ENCODE measurements at places on chromosomes 4 and X. TPM values are rescaled to one million over a fixed set of nuclear protein-coding genes. Genes with fewer than 3 reads are reported as not detected.

Gene CSAG1
- not detected for polyA plus RNA-seq

Gene UPF3B
- 14.0 TPM for polyA plus RNA-seq

DNA sequence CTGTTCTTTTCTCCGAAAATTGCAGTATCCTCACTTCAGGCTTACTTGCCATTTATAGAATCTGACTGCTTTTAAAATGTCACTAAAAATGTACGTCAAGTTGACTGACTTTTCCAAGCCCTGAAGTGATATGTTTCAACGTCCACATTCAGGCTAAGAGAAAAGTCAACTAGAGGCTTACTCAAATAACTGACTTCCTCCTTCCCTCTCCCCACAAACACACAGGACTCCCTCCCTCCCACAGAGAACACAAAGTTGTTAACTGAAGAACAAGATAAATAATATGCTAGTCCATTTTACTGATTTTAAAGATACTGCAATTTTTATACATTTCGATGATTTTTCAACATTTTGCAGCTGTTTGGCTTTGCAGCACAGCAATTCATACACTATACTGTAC is 13.8 kb upstream of the CDKL2 start:
- no peak for DNase-seq

Gene SMAD1
- 74.9 TPM for polyA plus RNA-seq

Gene SLC2A9
- polyA plus RNA-seq: 2.8 TPM

Gene ADH7
- not detected for polyA plus RNA-seq

- DNase-seq: no peak
Observed at GRCh38 chrX:153762626-153763173, 1.3 kb upstream of the PLXNB3 start.

Gene ARSJ
- 6.9 TPM for polyA plus RNA-seq

DNA sequence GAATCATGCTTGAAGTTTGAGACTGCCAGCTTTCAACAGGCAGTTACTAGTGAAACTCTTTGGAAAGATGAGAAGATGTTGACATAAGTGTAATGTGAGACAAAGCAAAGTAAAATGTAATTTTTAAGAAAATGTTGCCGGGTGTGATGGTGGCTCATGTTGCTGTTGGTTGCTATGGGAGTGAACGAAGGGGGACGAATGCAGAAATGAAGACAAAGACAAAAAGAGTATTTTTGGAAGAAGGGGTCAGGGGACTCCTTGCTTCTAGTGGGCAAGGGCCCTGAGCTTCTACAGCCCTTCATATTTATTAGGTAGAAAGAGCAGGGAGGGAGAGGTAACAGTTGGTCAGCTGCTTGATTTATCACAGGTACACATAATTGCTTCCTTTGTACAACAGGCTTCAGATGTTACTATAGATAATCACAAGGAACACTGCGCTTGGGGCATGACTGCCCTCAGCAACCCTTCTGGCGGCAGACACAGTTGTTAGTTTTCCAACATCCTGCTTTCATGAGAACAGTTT is 11.9 kb upstream of the UGDH start:
- no peak for DNase-seq

- no peak for DNase-seq
Observed at GRCh38 chr4:54662123-54662522, 4.4 kb downstream of the KIT start.

Gene PPP4R3C
- polyA plus RNA-seq: not detected

DNA sequence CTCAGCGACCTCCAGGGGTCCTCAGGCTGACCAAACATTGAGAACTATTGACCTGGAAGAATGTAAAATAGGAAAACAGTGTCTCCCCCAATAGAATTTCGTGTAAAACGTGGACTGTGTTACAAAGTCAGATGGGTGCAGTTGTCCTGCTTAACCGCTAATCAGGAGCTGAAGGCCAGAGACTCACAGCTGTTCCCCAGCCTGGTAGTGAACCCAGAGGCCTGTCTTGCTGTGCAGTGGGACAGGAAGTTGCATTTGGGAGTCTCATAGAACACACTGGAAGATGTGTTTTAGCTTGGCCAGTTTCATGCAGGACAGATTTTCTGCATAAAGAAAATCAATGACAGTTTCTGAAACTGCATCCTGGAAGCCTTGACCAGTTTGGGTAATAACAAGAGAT is 151.5 kb downstream of the PTTG2 start:
- peak; percentile 55 for DNase-seq

Gene RASL11B
- 15.2 TPM for polyA plus RNA-seq

DNA sequence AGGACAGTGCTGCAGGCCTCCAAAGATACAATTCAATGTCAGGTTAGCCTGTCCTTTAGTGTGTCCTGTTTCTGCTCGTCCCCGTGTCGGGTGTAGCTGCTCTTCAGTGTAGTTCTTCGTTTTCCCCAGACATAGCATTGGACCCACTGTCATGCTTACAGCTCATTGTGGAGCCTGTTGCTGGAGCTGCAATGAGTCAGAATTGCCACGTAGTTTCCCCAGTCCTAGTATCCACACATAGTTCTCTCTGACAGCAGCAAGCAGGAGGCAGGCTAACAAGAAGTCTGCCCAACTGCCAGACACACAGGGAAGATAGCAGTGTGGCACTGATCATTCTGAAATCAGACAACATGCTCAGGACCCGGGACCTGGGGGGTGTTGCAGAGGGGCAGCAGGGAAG is 49.2 kb downstream of the MOSPD2 start:
- no peak for DNase-seq

GRCh38 chr4:91092398-91092980 is 965.3 kb downstream of the CCSER1 start:
- DNase-seq: no peak

DNA sequence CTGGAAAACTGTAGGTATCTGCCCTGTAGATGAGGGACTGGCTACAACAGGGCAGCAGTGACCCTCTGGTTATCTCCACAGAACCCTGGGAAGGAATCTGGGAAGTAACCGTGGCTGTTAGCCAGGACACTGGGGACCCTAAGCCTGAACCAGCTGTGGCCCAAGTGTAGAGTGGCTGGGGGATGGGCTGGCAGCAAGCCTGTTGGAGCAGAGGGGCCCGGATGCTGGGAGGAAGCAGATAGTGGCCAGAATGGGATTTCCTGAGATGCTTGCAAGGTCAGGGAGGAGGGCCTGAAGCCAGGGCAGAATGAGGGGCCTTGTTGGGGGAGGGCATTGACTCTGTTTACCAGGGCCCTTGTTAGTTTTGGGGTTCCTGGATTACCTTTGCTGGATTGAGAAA is 161.0 kb upstream of the EOLA2 start:
- no peak for DNase-seq

DNA sequence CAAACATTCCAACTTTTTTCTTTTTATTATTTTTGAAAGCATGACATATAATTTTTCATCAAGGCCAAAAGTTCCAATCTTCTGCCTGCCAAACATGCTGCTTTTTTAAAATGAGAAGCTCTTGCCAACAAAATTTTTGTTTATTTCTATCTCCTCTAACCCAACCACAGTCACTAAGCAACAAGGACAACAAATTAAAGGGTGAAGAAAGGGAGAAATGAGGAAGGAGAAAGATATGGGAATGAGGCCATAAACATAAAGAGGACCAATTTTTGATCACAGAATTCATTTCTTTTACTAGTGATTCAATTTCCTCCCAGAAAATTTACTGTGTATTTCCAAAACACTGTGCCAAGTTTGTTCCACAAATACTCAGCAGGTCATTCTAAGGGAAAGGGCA is 537.0 kb upstream of the DIAPH2 start:
- peak; percentile 94 for DNase-seq

Gene PDGFC
- 31.8 TPM for polyA plus RNA-seq

Gene NPNT
- 120 TPM for polyA plus RNA-seq

GRCh38 chrX:45807572-45808425 is 607.1 kb upstream of the DIPK2B start:
- DNase-seq: peak; percentile 22

GRCh38 chrX:31269914-31270313 is 198.1 kb upstream of the FTHL17 start:
- no peak for DNase-seq

GRCh38 chr4:151407466-151408379 is 1.3 kb upstream of the FHIP1A start:
- peak; percentile 38 for DNase-seq

- no peak for DNase-seq
Observed at GRCh38 chr4:140863197-140863596, 107.0 kb upstream of the TBC1D9 start.

Gene BEX1
- 2.1 TPM for polyA plus RNA-seq

Gene ZNF157
- 0.19 TPM for polyA plus RNA-seq

DNA sequence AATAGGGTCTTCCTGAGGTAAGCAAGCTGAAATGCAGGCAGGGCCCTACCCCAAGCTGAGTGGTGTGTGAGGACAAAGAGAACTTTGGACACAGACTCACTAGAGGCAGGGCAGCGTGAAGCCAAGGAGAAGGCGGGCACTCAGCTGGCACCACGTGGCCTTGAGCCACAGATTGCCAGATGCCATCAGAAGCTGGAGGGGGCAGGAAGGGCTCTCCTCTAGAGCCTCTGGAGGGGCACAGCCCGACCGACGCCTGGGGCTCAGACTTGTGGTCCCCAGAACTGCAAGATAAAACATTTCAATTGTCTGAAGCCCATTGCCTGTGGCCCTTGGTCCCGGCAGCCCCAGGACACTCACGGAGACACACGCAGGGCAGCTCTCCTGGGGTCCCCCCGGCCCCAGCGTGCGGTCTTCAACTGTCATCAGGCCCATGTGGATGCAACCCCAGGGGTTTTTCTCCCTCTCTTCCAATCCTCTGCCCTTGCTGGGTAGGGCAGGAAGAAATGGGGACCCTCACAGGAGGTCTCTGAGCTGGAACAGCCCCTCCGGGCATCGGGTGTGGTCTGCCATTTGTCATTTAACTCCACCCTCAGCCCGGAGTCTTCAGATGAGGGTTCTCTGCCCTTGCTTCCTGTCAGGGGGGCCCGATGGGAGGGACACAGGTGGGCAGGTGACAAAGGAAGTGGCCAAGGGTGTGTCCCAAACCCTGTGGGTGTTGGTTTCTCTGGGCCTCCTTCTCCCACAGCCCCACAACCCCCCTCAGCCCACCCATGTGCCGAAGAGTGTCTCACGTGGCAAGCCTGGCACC is 22.2 kb downstream of the HMX1 start:
- DNase-seq: no peak

- DNase-seq: no peak
Observed at GRCh38 chr4:2303121-2303685, 41.3 kb upstream of the MXD4 start.

Gene LCORL
- 10.0 TPM for polyA plus RNA-seq

Gene APLN
- polyA plus RNA-seq: 18.3 TPM

DNA sequence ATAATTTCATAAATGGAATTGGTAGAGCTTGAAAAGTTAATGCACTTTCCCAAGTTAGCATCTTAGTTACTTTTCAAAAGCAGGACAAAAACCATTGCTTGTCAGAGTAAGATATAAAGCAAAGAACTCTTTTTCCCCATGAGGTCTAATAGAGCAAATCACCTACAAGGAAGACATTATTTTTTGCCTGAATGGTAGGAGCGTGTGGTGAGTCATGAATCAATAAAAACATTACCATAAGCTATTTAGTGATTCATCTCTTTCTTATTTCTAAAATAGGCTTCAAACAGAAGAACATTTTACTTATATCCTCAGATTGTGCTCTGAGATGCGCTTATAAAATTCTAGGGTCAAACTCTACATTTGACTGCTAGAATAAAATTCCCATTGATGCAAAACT is 109.4 kb upstream of the GPRIN3 start:
- no peak for DNase-seq

DNA sequence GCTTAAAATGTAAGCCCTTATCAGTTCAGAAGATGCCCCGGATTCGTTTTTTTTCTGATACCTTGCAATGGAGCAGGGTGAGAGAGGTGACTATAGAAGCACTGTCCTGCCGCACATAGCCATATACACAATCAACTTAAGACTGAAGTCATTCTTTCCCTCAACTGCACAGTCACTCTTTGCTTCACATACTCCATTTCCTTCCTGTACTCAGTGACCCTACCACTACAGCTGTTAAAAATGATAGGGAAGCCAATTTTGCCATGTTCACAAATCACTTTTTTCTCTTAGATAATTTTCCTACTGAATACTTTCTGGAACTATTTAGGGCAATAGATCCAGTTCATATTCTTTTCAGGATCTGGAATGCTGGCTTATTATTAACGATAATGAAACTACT is 300.0 kb downstream of the ANK2 start:
- no peak for DNase-seq

GRCh38 chr4:156243015-156243414 is 289.3 kb upstream of the CTSO start:
- no peak for DNase-seq

GRCh38 chr4:142307857-142308256 is 538.2 kb downstream of the INPP4B start:
- peak; percentile 71 for DNase-seq

DNA sequence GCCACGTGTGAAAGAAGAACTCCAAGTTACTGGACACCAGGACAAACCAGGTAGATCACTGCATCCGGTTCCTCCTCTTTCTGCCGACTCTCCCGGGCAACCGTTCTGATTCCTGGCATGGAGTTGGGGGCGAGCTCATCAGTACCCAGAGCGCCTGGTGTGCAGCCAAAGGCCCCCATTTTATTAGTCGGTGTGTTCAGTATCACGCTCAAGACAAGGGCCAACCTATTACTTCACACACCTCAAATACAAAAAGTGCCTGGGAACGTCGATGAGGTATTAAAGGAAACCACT is 2.8 kb upstream of the CTBP1 start:
- peak; percentile 1 for DNase-seq

Gene PDLIM3
- polyA plus RNA-seq: 459 TPM

DNA sequence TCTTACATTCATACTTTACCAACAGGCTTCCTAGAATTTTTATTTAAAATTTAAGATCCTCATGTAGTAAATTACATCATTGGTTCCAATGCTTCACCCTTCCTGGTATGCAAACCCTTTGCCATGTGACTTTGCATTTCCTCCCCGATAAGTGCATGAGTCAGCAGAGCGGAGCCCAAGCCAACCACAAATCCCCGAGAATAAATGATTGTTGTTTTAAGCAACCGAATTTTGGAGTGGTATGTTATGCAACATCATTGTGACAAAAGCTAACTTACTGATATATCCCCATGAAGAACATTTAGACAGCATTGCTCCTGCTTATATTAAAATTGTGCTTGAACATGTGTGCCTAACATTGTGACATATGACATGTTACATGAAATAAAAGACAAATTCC is 199.4 kb upstream of the DDX53 start:
- DNase-seq: no peak

Gene FAM156B
- 25.9 TPM for polyA plus RNA-seq

DNA sequence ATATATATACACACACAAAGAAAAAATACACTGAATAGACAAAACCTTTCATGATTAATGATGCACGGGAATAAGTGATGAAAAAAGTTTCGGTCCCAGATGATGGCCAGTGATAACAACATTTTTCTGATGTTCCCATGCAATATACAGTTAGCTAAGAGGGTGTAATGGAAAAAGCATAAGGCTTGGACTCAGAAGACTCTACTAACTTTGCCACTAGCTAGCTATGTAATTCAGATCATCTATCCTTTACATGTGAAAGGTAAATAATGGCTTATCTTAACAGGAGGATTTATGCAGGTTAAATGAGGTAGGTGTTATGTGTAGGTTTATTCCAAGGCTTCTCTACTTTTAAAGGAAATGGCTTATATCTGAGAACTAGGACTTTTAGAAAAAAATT is 4.3 kb downstream of the RPS3A start:
- DNase-seq: no peak

Gene PDZD4
- polyA plus RNA-seq: 3.8 TPM

Gene FAM149A
- 6.5 TPM for polyA plus RNA-seq

GRCh38 chr4:10085828-10086505 is 30.6 kb downstream of the WDR1 start:
- DNase-seq: no peak

Gene ASB11
- polyA plus RNA-seq: 9.4 TPM

Gene GRIA3
- polyA plus RNA-seq: 4.1 TPM

GRCh38 chr4:153166716-153167501 is 37.3 kb upstream of the TRIM2 start:
- DNase-seq: peak; percentile 50

- no peak for DNase-seq
Observed at GRCh38 chr4:112110059-112110425, 35.2 kb upstream of the FAM241A start.
